ENCODE measurements at places on chromosomes 16 and 17.

GRCh38 chr17:69375229-69375628 lies 39.3 kb upstream of the MAP2K6 start:
- no peak for DNase-seq

DNA sequence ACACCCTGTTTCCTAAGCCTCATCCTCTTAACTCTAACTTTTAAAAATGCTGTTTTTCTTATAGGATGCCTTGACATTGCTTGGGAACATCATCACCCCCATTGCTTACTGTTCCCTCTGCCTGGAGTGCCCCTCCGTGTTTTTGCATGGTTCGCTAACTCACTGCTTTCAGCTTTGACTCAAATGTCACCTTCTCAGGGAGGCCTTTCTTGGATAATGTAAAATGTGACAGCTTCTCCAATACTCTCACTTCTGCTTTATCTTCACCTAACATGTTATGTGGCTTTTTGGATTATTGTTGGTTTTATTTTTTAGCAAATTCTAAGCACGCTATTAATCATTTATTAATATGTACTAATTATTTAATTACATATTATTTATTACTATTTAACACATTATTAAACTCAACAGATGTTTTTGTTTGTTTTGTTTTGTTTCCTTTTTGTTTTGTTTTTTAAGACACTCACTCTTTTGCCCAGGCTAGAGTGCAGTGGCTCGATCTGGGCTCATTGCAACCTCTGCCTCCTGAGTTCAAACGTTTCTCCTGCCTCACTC lies 3.8 kb downstream of the CRYM start:
- DNase-seq: no peak

DNA sequence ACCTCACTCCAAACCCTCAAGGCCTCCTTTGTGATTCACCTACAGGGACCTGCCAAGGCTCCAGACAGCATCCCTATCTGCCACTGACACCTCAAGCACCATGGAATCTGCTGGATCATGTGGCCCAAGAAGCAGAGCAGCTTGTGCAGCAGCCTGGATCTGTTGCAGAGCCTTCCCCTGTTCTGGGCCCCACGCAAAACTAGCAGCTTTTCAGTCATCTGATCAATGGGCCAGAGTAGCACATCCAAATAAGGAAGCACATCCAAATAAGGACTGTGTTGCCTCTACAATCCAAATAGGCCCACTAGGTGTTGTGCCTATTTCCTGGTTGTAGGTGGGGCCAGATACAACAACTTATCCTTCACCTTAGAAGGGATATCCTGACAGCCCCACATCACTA lies 97.1 kb upstream of the GNAO1 start:
- no peak for DNase-seq

DNA sequence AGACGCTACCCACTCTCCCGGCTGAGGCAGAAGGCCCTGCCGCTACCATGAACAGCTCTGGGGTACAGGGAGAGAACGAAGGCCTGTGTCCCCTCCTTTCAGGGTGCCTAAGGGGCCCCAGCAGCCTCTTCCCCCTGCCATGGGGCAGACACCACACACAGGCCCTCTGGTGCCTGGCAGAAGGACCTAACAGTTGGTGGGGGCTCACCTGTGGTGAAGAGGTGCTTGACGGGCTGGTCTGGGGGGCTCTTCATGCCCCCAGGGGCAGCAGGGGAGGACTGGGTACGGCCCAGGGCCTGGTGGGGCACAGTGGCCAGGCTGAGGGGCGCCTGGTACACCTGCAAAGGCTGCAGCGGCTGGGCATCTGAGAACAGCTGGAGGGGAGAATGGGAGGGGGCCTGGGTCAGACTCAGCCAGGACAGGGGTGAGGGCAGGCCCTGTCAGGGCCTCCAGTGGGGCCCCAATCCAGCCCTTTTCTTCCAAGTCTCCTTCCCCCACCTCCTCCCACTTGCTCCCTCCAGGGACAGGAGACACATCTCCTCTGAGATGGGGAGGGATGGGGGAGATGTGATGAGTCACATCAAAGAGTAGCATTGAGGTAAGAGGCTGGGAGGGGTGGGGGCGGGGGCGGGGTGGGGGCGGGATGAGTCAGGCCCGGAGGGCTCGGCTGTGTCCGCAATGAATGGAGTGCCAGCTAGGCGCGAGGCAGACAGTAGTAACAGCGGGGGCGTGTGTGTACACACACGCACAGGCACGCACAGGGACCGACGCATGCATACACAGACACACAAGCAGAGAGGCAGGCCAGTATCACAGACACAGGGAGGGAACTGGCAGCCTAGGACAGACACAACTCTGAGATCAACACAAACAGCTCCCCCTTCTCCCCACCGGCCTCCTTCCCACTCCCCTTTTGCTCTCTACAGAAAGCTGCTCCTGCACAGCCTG lies 16.1 kb downstream of the G6PC3 start:
- DNase-seq: no peak

DNA sequence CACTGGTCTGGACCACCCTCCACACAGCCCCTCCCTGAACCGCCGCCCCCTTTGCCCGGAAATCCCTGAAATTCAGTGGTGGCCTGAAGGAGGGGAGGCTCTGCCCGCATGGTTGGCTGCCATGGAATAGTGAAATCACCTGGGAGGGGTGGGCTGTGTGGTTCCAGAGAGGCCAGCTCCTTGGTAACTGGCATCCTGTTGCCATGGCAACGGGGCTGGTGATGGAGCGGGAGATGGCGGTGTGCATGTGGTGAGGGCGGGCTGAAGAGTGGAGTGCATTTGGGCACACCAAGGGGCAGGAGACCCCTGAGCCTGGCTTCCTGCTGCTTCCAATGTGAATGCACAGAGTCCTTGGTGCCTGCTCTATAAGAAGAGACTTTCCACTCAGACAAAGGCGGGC lies 2.4 kb downstream of the EFNB3 start:
- no peak for DNase-seq
